ENCODE measurements at places on chromosomes 7 and 10.

- DNase-seq, result no peak
These were observed 77.1 kb upstream of the FGFR2 start for GRCh38 chr10:121675344-121675743.

DNA sequence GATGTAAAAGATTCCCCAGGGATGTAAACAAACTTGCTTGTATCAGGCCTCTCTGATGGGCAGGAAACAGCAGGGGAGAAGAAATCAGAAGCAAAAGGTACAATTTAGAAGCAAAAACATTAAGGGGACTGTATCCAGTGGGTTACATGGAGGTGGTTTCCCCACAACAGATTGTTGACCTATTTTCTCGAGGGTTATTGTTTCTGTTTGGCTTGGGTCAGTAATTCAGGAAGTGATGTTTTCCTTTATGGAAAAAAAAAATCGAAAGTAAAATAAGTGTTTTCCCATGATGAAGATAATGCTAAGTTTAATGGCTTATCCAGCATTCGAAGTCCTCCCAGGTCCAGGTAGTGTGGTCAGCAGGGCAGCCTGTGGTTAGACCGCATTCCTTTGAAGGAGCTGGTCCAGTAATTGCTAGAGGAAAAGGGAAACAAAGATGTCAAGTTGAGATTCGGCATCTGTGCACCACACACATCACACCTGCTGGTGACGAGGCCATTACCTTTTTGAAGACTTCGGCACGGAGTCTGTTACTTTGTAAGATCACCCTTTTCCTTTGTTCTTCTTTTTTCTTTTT is 37.3 kb upstream of the ADAM12 start:
- DNase-seq, result no peak

DNA sequence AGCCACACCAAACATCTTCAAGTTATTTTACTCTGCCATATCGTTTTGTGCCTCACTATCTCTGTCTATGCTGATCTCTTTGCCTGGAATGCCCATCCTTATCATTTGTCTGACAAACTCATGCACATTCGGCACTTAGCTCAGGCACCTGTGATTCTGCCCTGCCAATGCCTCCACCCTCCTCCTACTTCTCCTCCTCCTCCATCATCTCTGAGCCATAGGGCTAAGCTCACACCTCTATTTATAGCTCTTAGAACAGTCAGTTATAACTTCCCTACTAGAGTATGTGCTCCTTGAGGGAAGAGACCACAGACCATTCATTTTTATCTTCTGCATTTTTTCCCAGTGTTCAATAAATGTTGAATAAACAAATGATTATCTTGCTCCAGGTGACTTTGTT is 51.2 kb upstream of the CDK13 start:
- no peak for DNase-seq

DNA sequence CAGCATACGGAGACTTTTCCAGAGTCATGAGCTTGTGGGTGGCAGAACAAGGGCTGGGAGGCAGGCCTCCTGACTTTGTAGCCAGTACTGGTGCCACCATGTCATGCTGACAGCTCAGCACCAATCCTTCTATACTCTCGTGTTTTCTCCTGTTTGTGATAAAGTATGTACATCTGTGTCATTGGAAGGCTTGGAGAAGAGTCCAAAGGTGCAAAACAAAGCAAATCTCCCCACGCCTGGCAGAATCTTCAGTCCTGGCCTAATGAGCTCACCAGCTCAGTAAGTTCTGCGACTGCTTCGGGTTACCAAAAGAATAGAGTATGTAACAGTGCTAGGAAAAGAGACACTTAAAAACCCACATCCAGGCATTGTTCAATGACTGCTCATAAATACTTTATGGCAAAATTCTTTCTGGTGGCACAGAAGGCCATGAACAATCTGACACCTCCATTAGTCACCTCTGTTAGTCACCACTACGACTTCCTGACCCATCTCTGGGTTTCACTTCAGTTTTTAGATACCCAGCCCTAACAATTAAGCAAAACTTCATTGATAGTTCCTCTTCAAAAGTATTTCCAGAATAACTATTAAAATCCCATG is 24.5 kb downstream of the STEAP1 start:
- no peak for DNase-seq

GRCh38 chr7:49060743-49061142 is 136.4 kb downstream of the CDC14C start:
- no peak for DNase-seq
